ENCODE measurements at places on chromosomes 5 and 9. TPM values are rescaled to one million over a fixed set of nuclear protein-coding genes. Genes with fewer than 3 reads are reported as not detected.

DNA sequence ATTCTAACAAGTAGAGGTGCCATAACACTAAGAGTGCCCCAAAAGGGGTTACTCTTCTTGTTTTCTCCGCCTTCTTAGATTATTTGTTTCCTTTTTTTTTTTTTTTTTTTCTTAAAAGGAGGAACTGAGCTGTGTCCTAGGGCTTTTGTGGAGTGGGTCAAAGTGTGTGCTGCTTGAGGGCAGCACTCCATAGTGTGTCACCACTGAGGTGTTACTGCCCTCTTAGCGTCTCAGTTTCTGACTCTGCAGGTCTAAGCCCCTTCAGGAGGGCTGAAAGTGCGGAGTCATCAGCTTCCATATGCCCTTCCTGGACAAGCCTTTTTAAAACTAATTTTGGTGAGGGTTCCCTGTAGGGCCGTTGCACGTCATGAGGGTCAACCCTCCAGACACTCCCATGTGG, 12.6 kb upstream of the NANS start:
- no peak for DNase-seq

DNA sequence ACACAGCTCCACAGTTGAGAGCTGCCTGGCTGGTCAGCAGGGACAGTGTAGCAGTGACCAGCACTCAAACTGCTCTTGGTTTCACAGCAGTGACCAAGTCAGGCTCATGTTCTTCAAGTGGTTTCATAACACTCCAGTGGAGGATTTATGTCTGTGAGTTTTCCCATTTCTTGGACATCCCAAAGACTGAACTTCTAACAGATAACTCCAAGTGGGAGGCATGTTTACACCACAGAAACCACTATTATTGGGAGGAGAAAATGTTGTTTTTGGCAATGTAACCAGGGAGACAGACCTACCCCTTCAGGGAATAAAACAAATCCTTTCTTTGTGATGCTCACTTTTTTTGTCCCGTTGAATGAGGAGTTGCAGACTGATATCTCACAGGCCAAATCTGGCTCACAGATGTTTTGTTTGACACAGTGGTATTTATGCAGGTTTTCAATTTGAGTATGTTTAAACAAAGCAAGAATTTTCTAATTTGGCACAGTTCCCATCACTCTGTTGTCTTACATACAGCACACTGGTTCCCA, 141.5 kb downstream of the RMI1 start:
- DNase-seq: no peak

DNA sequence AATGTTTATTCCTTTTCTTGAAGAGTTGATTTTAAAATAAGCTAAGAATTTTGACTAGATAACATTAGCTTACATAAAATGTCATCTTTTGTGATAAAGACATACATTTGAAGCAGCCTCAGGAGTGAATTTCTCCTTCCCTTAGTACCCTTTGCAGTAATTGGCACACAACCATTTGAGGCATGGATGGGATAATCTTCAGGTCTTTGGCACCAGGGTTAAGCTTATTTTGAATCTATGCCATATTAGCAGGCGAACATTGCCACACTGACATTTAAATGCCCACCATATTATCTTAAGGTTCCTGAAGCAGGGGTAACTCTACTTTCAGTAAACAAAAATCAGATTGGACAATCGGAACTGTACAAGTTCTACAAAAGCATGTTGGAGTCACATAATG, 126.0 kb downstream of the NR3C1 start:
- no peak for DNase-seq

MAPK9 gene
- total RNA-seq: 49.8 TPM

DNA sequence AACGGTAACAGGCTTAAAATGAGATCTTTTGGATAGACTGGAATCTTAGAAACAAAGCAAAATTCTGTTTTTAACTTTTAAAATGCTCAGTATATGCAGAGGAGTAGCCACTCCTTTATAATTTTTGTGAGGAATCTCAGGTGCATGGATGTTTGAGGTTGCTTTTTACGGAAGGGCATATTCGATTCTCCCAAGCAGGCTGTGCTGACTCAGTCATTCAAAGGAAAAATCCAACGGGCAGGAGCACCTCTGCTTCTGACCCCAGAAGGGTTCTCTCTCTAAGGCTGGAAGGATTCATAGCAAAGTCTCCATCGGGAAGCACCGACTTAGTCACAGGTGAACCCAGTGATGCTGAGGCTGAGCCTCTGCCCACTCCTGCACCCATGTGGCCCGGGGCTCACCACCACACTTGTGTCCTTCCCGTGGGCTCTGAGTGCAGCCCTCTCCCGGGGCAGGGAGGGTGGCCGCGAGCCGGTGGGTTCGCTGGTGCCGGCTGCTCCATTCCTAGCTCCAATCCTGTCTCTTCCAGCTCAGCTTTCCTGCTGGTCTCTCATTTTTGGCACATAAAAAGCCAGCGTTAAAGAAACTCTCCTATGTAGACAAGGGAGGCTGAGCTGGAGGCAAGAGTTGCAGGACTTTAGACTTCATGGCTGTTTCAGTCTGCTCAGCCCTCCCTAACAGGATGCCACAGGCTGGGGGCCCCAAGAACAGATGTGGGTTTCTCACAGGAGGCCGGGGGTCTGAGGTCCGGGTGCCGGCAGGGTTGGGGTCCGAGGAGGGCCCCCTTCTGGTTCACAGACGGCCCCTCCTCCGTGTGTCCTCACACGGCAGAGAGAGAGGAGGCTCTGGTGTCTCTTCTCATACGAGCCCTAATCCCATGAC, 135.6 kb upstream of the LPCAT1 start:
- DNase-seq: no peak

DNA sequence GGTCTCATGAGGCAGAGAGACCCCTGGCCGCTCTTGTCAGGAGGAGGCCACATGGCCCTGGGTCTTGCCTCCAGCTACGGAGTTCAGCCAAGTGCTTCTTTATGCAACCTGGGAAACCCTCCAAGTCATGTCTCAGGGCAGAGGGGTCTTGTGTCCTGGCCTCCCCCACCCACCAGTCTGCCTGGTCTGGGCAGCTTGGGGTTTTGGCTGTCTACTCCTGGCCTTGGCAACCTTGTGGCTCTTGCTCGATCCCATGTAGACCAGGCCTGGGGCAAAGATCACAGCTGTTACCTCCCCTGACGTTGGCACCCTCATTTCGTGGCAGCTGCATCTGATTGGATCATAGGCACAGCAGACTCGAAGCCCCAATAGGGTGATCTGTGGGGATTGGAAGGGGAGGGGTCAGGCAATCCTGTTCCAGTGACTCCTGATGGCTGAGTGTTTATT, 28.4 kb downstream of the JADE2 start:
- DNase-seq: no peak

DNA sequence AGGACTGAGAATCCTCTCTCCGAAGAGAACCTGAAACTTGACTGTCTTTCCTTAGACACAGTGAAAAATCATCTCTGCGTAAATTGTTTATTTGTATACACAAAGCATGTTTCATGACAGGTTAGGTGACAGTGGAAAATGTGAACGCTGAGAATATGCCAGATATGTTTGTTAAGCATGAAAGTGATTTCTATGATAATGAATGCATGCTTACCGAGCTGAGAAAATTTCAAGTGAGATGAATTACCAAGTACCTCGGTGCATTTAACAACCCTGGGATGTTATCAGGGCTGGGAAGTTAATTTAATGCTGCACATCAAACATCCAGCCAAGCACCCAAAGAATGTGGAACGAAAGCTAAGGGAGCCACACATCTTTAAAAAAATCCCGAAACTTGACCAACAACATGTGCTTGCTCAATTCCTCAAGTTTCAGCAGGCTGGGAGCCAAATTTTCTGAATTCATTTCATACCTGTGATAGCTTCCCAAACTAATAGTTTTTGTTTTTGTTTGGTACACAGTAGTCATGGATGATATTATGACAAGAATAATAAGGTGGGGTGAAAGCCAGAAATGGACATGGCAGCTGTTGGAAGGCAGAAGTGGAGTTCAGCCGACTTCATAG, 336.9 kb downstream of the ARHGEF28 start:
- DNase-seq: no peak

- no peak for DNase-seq
Observed at GRCh38 chr9:94014066-94014654, 59.0 kb upstream of the BARX1 start.

PHYHD1 gene
- total RNA-seq: 7.1 TPM

PCDHB3 gene
- 1.4 TPM for total RNA-seq

GRCh38 chr9:365436-365835, 150.8 kb downstream of the DOCK8 start:
- DNase-seq: no peak

WNK2 gene
- total RNA-seq: 161 TPM

DNA sequence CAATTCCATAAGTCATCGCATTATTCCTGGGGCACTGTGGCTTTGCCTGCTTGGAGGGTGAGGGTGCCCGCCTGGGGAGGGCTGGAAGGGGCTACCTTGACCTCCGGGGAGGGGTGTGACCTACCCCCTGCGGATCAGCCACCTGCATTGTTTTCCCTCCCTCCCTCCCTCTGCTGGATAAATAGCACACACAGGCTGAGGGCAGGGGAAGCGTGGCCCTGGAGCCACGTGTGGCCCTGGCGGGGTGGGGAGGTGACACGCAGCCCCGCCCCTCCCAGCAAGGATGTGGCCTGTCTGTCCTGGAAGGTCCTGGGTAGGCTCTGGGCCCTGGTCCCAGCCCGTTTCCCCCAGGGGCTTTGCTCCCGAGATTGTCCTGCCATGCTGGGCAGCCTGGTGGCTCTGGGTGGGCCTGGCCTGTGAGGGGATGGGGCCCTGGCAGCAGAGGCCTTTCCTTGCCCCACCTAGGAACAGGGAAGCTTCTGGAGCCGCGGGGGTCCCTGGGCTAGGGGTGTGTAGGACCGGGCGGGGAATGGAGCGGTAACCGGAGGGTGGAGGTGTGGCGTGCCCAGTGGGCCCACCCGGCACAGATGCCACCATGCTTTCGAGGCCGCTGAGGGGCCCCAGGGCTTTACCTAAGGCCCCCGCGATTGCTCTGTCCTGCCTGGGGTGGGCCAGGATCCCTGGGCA, 33.4 kb downstream of the RXRA start:
- DNase-seq: no peak
